RWPE2 (cell line): ENCODE measurements at places on chromosomes 5 and 9.

DNA sequence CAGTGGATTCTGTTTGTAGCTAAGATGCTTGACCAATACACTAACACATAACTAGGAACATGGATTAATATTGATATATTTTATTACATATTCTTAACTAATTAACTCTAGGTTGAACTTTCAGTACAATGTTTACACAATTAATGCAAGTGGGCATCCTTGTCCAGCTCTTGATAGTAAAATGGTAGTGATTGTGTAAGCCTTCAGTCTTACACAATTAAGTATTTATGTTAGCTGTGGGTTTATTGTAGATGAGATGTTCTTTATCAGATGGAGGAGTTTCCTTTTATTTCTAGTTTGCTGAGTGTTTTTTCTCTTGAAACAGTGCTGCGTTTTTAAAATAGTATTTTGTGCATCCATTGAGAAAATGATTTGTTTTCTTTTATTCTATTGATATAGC, 1210.8 kb downstream of the CDH12 start:
- DNase-seq = no peak

GRCh38 chr9:100101608-100102007, 2.6 kb downstream of the INVS start:
- DNase-seq = no peak

GRCh38 chr9:101791533-101791932, 53.1 kb upstream of the GRIN3A start:
- DNase-seq = no peak

DNA sequence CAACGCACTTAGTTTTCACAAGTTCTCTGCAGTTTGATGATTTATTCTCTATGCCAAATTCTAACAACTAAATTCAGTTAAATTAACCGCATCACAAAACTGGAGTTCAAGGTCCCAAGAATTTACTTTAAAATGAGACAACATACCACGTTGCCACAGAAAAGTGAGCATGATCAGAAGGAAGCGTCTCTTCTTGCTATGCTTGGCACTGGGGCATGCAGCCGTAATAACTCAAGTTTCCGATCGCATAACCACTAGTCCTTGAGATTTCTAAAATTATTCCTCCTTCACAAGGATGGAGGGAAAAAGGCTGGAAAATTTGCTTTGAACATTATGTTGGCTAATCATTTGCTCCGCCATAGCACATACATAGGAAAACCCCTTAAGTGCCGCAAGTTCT, 13.9 kb downstream of the NFIB start:
- no peak for DNase-seq

- no peak for DNase-seq
Observed at GRCh38 chr9:23379842-23380241, 446.2 kb downstream of the ELAVL2 start.

GRCh38 chr5:76256116-76256889, 146.8 kb upstream of the IQGAP2 start:
- no peak for DNase-seq

GRCh38 chr9:121048618-121049017, 1.5 kb downstream of the C5 start:
- DNase-seq = no peak
